ENCODE measurements at places on chromosomes 5 and 9.

- DNase-seq = no peak
Observed at GRCh38 chr9:136248951-136249876, 3.6 kb upstream of the QSOX2 start.

DNA sequence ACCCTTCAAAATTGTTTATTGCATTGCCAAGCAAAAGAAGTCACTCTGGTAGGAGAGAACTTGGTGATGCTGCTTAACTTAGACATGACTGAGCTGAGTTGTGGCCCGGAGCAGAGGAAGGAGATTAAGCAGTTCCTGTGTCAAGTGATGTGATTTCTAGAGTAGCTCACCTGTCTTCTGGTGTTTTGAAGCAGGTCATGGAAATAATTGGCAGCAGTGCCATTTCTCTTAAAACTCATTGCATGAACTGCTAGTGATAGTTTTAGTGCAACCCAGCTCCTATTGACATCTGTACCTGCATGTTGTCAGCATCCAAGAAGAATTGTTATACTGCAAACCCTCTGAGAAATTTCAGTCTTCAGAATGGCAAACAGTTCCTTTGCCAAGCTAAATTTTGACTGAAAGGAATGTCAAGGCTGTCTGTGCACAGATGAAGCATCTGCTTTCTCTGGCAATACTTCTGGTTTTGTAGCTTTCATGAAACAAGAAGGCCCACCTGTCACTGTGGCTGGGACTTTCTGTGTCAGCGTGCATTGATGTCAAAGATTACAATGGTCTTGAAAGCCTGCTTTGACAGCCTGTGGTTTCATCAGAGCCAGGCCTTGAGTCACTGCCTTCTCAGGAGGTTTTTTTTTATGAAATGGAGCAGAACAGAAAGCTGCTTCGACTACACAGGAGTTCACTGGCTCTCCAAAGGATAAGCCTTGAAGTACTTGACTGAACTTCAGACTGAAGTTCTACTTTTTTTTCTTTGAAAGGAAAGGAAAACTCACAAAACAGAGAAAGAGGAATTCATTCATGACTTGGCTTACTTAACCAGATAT lies 90.6 kb downstream of the RALGPS1 start:
- peak; percentile 47 for DNase-seq

GRCh38 chr5:151825445-151825844 lies 53.7 kb downstream of the G3BP1 start:
- DNase-seq = no peak

- no peak for DNase-seq
Observed at GRCh38 chr5:88393716-88394535, 125.3 kb upstream of the TMEM161B start.

DNA sequence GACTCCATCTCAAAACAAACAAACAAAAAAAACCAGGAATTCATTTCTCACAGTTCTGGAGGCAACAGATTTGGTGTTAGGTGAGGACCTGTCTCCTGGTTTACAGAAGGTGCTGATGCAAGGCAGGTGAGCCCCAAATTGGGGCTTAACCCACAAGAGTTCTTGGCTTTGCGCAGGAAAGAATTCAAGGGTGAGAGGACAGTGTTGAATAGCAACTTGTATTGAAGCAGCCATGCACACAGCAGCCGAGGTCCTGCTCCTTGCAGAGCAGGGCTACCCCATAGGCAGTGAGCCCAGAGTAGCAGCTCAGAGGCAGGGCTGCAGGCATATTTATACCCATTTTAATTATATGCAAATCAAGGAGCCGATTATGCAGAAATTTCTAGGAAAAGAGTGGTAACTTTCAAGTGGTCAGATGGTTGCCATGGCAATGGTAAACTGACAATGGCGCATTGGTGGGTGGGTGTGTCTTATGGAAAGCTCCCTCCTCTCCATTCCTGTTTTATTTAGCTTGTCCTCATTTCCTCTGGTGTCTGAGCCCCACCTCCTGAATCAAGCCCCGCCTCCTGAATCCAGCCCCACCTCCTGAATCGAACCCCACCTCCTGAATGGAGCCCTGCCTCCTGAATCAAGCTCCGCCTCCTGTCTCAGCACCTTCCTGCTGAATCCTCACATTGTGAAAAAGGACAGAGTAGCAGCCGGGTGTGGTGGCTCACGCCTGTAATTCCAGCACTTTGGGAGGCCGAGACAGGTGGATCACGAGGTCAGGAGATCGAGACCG lies 34.5 kb upstream of the COL5A1 start:
- DNase-seq = no peak

DNA sequence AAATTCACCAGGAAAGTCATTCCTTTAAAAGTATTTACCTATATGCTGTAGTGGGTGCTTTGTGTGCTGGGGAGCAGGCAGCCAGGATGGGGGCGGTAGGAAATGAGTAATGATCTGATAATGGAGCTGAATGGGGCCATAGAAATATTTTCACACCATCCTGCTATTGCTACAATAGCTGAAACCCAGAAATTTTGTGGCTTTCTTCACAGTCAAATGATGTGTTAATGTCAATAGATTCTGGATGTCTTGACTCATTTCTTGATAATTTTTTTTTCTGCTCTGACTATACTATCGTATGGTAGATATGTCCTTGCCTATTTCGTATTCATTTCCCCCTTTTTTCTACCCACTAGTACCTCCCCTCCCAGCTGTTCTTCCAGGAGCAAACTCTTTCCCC lies 59.5 kb downstream of the RORB start:
- no peak for DNase-seq
